ENCODE measurements at places on chromosomes 3 and 15. TPM values are rescaled to one million over a fixed set of nuclear protein-coding genes. Genes with fewer than 3 reads are reported as not detected.

CKMT1A gene
- not detected for total RNA-seq

HGD gene
- 0.55 TPM for total RNA-seq

POPDC2 gene
- total RNA-seq, result 1.7 TPM

PIF1 gene
- 66.1 TPM for total RNA-seq

CELSR3 gene
- total RNA-seq, result 8.6 TPM

AMIGO3 gene
- total RNA-seq, result not detected

CPLX3 gene
- 0.19 TPM for total RNA-seq

MFAP1 gene
- 38.8 TPM for total RNA-seq

FOXB1 gene
- 0.54 TPM for total RNA-seq

PFN2 gene
- 0.50 TPM for total RNA-seq

B3GALNT1 gene
- 3.0 TPM for total RNA-seq

HEXA gene
- 94.1 TPM for total RNA-seq

DNAJB8 gene
- not detected for total RNA-seq

TNFAIP8L3 gene
- total RNA-seq, result not detected

SLC4A7 gene
- 46.1 TPM for total RNA-seq

TGM4 gene
- not detected for total RNA-seq

TTC14 gene
- 79.6 TPM for total RNA-seq

TMC3 gene
- total RNA-seq, result not detected

EPHA3 gene
- total RNA-seq, result not detected

C3orf22 gene
- not detected for total RNA-seq

CHRD gene
- not detected for total RNA-seq

BLM gene
- total RNA-seq, result 50.2 TPM

GRIP2 gene
- 0.15 TPM for total RNA-seq

PODXL2 gene
- total RNA-seq, result 2.7 TPM

SLC2A2 gene
- total RNA-seq, result not detected

FBXL2 gene
- not detected for total RNA-seq

EXD1 gene
- total RNA-seq, result not detected
